ENCODE measurements at places on chromosomes 7 and 10. TPM values are rescaled to one million over a fixed set of nuclear protein-coding genes. Genes with fewer than 3 reads are reported as not detected.

WDR91 gene
- polyA plus RNA-seq: 49.8 TPM

PTPRN2 gene
- polyA plus RNA-seq: 9.2 TPM

FAM13C gene
- 8.4 TPM for polyA plus RNA-seq

NDUFA5 gene
- 263 TPM for polyA plus RNA-seq

SPDYE6 gene
- polyA plus RNA-seq: not detected

HABP2 gene
- 0.89 TPM for polyA plus RNA-seq

OR6B1 gene
- polyA plus RNA-seq: not detected

CLRN3 gene
- polyA plus RNA-seq: 16.4 TPM

PEX1 gene
- 36.2 TPM for polyA plus RNA-seq

NME8 gene
- not detected for polyA plus RNA-seq

COA1 gene
- 71.6 TPM for polyA plus RNA-seq

H2BK1 gene
- polyA plus RNA-seq: not detected

EPDR1 gene
- polyA plus RNA-seq: 21.0 TPM

OGDHL gene
- polyA plus RNA-seq: 38.1 TPM

ARMC3 gene
- 16.7 TPM for polyA plus RNA-seq

ABCB4 gene
- 2.0 TPM for polyA plus RNA-seq

GRCh38 chr7:93923942-93924341 is 2.4 kb downstream of the GNG11 start:
- DNase-seq: no peak

DNA sequence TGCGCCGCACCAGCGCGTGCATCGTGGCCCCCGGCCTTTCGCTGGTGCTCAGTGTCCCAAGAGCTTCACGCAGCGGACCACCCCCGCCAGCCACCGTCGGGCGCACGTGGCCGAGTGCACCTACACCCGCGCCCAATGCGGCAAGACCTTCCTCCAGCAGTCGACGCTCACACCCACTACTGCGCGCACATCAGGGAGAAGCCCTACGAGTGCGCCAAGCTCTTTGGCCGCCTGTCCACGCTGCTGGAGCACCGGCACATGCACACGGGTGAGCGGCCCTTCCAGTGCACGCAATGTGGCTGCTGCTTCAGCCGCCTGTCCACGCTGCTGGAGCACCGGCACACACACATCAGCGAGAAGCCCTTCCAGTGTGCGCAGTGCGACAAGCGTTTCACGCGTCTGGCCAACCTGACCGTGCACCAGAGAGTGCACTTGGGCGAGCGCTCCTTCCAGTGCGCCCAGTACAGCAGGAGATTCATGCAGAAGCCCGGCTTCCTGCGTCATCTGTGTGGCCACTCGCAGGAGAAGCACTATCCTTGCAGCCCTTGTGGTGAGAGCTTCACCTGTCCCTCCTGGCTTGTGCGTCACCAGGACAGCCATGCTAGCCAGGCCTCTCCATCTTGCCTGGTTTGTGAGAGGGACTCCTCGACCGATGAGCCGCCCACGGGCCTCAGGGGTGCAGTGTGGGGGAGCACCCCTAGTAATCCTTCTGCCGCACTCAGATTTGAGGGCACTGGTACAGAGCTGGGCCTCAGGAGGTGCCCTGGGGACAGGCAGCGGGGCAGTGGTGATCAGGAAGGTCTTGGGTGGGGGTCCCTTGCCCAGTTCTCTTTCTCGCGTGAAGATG is 32.9 kb downstream of the ZNF783 start:
- no peak for DNase-seq

GRCh38 chr10:105149371-105149891 is 508.3 kb downstream of the SORCS3 start:
- DNase-seq: no peak

GRCh38 chr7:147510923-147511322 is 1079.6 kb upstream of the C7orf33 start:
- no peak for DNase-seq

DNA sequence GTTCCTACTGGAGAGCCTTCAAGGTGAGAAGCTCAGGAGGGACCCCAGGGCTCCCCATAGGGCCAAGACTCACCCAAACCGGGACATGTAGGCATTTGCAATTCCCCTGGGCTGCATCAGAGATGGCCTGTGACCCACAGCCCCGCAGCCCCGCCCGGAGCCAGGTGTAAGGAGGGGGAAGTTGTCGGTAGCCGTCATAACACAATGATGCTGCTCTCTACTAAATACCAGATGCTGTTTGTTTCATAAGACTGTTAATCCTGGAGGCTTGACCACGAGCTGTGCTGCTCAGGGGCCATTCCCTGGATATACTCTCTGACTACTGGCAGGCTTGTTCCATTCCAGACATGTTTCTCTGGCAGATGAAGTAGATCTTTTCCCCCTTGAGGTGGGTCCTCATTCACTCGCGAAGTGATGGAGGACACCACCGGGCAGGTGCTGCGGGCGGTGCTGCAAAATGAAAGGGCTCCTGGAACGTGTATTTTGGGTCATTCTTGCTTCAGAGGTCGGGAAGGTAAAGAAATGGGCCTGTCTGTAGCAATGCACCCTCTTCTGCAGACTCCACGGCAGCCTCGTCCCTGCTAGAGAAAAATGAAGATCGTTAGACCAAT is 61.1 kb downstream of the MKI67 start:
- no peak for DNase-seq

DNA sequence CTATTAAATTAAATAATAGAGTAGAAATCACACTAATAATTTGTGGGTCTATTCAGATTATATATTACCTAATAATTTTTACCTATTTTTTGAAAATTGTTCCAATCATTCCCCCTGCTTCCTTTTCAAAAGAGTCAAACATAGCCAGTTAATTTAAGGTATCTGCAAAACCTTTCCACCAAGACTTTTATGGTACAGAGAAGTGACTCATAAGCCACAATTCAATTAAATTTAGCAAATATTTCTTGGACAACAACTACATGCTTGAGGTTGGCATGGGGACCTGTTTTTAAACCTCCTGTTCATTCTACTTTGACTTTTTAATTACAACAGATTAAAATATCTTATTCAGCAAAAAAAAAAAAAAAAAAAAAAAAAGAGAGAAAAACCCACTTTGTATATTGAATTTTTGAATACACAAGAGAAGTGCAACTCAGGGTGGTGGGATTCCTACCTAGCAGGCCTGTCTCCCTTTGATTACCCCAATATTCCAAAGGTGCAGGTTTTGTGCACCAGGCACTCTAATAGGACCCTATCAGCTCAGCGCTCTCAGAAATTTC is 301.9 kb upstream of the C7orf33 start:
- no peak for DNase-seq

- DNase-seq: no peak
These were observed 120.5 kb downstream of the GALNT11 start for GRCh38 chr7:152145853-152146466.

GRCh38 chr7:47338026-47338425 is 243.9 kb downstream of the TNS3 start:
- no peak for DNase-seq

DNA sequence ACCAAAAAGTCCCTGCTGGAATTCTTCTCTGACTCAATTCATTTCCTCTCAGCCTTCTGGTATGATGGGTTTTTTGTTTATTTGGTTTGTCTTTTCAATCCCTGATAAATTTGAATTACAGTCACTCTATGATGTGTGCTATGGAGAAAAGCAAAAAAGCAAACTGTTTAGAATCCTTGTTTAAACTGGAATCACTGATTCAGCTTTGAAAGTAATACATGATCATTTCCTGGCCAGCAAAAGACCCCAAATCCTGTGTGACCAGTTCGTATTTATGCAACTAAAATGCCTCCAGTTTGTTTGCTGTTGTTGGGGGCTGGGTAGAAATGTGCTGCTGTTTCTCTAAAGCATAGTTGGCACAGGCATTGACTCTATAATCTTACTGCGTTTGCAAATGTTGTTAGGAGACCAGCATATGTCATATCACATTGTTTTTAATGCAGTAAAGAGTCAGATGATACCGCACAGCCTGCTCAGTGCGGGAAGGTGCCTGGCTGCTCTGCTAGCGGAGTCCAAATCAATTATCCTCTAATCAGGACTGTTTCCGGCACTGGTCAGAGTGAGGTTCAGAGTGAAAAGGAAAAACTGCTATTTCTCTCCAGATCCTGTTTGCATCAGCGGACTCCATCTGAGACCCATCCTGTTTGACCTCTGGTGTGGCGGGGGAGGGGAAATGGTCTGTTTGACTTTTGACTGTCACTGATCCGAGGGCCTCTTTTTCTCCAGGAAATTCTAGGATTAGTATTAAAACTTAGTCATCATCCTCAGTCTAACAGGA is 40.6 kb upstream of the ADD3 start:
- no peak for DNase-seq

GRCh38 chr10:86203162-86203905 is 163.3 kb downstream of the GRID1 start:
- peak; percentile 40 for DNase-seq

GRCh38 chr7:9097565-9098060 is 664.2 kb downstream of the NXPH1 start:
- no peak for DNase-seq

- DNase-seq: no peak
These were observed 26.5 kb downstream of the LRGUK start for GRCh38 chr7:134153493-134154136.

- no peak for DNase-seq
These were observed 376.1 kb upstream of the CHRM2 start for GRCh38 chr7:136492366-136492765.

DNA sequence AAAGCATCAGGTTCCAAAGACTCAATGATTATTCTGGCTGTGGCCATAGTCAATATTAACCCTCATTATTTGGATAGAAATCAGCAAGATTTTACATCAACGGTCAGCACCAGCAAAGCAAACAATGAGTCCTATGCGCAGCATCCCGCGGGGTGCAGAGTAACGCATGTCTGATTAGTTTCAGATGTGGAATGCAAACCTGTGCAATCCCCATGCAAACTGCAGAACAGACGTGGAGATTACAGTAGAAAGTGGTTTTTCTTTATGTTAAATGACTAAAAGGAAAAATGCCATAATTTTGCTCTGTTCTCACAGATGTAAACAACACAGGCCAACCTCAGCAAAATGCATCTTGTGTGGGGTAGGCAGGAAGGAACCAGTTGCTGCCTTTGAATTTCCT is 258.1 kb upstream of the GRB10 start:
- DNase-seq: no peak

DNA sequence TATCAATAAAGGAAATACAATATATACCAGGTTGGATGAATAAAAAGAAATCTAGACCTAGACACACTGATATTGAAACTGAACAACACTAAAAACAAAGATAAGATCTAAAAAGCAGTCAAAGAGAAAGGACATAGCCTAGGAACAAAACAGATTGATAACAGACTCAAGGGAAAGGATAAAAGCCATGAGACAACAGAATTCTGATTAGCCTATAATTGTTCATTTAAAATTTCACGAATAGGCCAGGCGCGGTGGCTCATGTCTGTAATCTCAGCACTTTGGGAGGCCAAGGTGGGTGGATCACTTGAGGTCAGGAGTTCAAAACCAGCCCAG is 48.4 kb upstream of the FHIP2A start:
- DNase-seq: no peak

GRCh38 chr10:117532003-117532385 is 10.6 kb upstream of the EMX2 start:
- no peak for DNase-seq

DNA sequence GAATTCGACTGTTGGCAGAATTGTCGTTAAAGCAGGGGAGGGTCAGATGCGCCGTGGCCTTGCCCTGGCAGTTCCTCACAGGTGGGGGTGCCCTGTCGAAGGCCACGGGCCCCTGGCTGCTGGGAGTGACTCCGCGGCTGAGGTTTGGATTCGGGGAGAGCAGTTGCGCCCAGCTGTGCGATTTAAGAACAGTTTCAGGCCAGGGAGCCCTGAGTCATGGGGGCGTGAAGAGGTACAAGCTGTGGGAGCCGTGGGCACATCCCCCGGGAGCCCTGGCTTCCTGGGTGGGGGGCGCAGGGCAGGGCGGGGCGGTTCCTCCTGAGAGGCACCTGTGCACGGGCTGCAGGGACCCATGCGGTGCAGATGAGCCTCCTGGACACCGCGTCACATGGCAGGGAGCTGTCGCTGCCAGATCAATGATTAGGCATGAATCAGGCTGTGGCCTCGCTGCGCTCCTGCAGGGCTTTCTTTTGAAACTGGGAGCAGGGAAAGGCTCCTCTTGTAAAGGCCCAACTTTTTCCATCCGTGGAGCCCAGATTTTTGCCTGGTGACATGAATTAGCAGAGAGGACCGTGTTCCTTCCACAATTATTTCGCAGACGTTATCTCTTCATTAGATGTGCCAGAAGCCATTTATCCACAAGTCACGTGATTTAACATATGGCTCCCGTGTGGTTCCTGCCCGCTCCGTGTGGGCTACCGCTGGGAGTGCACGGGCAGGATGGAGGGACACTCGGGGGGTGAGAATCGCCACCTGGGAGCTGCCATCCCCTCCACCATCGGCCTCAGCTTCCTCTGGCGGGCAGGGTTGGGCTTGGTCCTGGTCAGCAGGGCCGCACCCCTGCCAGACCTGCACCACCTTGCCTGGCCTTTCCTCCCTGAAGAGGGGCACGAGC is 918 bp downstream of the PWWP2B start:
- no peak for DNase-seq

- no peak for DNase-seq
These were observed 38.6 kb upstream of the NPY start for GRCh38 chr7:24245362-24245761.

GRCh38 chr10:91418416-91418815 is 8.3 kb downstream of the HECTD2 start:
- DNase-seq: no peak

DNA sequence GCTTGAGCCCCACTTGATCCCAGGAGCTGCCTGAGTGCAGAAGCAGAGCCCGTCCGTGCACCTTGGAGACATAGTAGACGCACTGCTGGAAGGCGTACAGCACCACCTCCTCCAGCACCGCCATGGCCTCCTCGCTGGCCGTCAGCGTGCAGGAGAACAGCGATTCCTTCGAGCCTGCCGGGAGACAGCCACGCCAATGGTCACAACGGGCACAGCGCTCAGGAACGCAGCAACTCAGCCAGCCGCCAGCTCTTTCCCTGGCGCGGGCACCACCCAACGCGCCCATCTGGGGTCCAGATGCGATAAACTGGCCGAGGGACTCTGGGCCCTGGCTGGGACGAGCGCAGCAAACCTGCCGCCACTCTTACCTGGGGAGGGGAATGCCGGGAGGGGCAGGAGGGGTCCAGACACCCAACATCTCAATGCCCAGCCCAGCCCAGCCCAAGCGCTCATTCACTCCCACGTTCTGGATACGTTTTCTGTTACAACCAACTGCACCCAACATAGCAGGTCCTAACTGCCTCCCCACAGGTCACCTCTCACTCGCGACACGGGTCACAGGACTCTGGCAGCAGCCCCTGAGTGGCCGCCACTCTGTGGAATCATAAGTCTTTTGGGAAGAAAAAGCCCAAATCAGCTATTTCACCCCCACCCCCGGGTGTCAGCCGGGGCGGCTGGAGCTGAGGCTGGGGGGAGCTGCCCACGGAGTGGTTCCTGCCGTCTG is 41.9 kb downstream of the AP5Z1 start:
- DNase-seq: no peak

DNA sequence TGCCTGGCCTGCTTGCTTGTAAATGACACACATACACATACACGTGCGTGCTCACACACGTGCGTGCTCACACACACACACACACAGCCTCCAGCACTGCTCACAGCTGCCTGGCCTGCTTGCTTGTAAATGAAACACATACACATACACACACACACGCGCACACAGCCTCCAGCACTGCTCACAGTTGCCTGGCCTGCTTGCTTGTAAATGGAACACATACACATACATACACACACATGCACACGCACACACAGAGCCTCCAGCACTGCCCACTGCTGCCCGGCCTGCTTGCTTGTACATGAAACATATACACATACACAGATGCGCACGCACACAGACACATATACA is 397.2 kb downstream of the PLXNA4 start:
- no peak for DNase-seq

Data from right renal pelvis (tissue), 4 donors.